ENCODE measurements at places on chromosomes 6 and 20.

DNA sequence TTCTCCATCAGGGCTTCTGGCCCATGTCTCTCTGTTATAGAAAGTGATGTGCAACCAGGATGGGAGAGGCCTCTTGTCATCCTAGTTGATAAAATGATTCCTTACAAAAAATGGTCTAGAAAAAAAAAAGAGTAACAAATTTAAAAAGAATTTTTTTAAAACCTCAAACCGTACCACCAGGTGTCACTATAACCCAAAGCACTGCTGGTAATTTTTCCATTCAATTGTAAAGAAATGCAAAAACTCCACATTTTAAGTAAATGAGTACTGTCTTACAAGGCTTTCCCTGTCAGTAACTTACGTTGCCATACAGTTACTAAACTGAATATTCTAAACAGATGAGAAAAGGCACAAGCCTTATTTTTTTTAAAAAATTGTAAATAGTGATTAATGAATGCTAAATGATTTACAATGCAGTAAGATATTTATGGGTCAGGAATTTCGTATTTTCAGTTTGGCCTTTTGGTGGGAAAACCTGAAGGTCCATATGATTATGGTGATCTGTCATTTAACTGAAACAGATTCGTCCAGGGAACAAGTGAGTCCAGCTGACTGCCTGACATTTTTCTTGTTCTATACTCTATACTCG is 95.4 kb downstream of the OGFRL1 start:
- no peak for DNase-seq

DNA sequence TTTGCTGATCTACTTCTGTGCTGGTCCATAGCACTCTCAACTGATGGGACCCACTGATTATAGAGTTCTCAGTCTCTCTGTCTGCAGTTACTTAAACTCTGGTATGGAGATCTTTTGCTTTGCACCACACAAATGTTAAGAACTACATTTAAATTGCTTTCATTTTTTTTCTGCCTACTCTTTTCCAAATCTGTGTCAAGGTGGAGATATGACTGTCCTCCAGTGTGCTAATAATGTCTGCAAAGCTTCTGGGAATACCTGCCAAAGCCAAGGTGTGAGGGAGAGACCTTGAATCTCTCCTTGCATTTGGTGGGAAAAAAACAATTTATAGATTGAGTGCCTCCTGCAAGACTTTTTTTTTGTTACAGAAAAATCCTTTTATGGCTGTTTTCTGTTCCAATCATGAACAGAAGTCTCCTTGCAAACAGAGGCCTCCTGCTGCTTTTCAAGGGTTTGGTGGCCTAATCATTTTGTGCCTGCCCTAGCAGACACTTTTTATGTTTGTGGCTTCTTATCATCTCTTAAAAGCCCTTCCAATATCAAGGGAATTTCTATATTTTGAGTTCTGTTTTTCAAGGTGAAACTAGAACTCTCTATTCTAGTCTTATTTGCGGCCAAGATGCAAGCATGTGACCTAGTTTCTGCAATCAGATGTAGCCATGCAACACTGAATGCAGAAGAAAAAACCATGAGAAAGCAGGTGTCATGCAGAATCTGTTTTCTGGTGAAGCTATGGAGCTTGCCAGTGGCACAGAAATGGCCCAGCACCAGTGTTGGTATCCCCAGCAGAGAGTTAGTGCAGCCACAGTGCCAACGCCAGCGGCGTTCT is 23.2 kb upstream of the AKIRIN2 start:
- DNase-seq: no peak

GRCh38 chr6:169019727-169020491 is 233.7 kb downstream of the THBS2 start:
- no peak for DNase-seq

GRCh38 chr6:156281266-156281665 is 495.9 kb upstream of the ARID1B start:
- DNase-seq: no peak

- DNase-seq: no peak
Observed at GRCh38 chr6:140586426-140587061, 1212.1 kb upstream of the CITED2 start.

DNA sequence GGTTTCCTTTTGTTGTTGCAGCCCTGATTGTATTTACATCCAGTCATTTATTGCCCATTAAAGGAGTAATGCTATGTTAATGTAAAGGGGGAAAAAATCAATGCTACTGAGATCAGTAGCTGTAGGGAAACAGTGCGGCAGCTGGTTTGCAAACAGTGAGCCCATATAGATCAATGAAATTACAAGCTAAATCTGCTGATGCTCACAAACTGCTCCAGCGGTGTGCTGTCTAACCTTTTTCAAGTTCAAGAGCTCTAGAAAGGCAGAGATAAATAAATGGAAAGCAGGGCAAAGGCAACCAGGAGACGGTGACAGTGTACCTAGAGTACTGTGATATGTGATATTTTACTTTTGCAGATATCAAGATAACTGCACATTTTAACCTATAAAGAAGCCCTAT is 449.0 kb upstream of the MMS22L start:
- no peak for DNase-seq

GRCh38 chr6:72414657-72415056 is 207.2 kb upstream of the KCNQ5 start:
- DNase-seq: no peak

GRCh38 chr6:12415980-12416598 is 125.9 kb downstream of the EDN1 start:
- DNase-seq: no peak
